ENCODE measurements at places on chromosomes 3 and 15. TPM values are rescaled to one million over a fixed set of nuclear protein-coding genes. Genes with fewer than 3 reads are reported as not detected.

The ASTE1 gene
- 28.8 TPM for total RNA-seq

The SERINC4 gene
- total RNA-seq, result 0.25 TPM

The SCN11A gene
- not detected for total RNA-seq

The RBP2 gene
- total RNA-seq, result not detected

The ALDH1L1 gene
- not detected for total RNA-seq

The AMOTL2 gene
- not detected for total RNA-seq

The FOXB1 gene
- not detected for total RNA-seq

The AVEN gene
- total RNA-seq, result 9.9 TPM

The IL5RA gene
- total RNA-seq, result 12.4 TPM
